Stimulated activated CD4-positive, alpha-beta T cell treated with anti-CD3 and anti-CD28 coated beads, Interleukin-15, amount 100 ng/mL, for 1 hour (primary cell): ENCODE measurements at places on chromosomes 1 and 21.

DNA sequence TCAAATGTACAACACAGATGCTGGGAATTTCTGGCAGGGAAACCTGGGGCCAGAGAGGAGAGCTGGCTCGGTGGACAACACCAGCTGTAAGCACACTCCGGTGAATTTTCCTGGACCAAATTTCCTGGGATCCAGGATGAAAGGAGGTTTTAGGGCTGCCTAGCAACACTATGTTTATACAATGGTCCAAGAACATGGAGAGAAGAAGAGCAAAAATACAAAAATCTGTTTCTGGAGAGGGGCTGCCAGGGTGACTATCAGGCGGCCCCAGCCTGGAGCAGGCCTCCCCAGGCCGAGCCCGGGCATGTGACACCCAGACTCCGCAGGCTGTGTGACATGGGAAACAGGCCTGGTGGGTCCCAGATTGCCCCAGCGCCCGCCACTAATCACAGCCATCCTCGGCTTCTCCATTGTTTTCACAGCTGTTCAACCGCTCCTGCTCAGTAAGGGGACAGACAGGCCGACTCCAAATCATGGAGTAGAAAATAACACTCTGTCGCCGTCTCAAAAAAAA lies 336.0 kb upstream of the NFIA start:
- DNase-seq, result no peak

DNA sequence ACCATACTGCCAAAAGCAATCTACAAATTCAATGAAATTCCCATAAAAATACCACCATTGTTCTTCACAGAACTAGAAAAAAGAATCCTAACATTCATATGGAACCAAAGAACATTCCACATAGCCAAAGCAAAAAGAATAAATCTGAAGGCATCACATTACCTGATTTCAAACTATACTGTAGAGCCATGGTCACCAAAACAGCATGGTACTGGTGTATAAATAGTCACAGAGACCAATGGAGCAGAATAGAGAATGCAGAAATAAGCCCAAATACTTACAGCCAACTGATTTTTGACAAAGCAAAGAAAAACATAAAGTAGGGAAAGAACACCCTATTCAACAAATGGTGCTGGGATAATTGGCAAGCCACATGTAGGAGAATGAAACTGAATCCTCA lies 6.2 kb upstream of the DEPDC1 start:
- no peak for DNase-seq

DNA sequence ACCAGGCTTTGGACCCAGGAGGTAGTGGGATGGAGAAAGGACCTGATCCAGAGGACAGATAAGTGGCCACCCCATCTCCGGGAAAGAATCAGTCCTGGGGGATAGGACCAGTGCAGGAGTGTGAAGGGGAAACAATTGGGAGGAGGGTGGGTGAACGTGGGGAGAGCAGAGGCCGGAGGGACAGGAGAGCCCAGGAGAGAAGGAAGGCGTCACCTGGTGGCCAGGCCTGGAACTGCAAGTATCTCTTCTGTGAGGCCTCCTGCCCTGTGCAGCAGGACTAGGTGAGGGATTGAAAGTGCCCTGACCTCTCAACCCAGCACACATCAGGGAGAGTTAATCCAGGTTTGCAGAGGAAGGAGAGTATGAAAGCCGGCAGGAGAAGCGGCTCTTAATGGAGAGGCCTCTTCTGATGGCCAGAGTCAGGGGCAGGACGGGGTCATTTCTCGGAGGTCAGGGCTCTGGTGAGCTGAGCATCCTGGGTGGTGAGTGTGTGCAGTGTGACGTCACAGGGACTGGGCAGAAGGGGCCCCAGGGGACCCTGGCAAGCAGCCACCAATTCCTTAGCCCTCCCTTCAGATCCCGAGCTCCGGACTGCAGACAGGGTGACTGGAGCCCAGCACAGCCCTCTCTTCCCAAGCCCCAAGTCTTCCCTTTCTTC lies 9.2 kb upstream of the LAD1 start:
- peak; percentile 27 for DNase-seq

DNA sequence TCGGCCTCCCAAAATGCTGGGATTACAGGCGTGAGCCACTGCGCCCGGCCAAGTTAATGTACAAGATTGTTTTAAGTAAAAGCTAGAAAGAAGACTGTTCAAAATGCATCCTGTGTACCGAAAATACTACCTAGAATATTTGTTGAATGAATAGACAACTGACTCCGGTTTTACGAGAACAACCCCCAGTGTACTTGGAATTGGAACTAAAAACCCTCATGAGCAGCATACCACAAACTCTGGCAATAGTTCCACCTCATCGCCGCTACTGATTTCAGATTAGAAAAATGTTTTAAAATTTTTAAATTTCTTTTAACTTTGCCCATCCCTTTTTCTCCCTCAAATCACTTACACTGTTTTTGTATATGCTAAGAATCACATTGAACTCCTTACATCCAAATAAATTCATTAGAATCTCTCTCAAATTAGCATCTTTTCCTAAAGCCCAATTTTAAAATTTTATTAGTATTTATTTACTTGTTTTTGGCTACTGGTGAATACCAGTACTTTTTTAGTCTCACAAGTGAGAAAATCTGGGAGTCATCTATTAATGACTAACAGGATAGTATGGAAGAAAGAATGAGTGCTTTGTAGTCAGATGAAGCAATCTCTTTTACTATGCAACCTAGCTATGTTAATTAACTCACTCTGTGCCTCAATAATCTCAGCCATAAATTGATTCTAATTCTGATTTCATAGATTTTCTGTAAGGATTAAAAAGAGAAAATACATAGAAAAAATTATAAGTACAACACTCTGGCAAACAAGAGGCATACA lies 95.1 kb downstream of the GPATCH2 start:
- DNase-seq, result no peak

GRCh38 chr1:54376430-54377039 lies 29.7 kb downstream of the SSBP3 start:
- DNase-seq, result no peak

DNA sequence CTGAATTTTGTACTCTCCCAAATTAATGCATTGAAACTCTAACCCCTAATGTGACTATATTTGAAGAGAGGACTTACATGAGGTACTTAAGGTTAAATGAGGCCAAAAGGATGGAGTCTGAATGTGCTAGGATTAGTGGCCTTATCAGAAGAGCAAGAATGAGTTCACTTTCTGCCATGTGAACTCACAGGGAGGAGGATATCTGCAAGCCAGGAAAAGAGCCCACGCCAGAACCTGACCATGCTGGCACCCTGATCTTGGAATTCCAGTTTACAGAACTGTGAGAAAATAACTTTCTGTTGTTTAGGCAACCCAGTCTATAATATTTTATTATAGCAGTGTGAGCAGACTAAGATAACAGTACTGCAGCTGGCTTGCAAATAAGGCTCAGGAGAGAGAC lies 12.2 kb upstream of the FASLG start:
- no peak for DNase-seq
